ENCODE measurements at places on chromosomes 4 and X. TPM values are rescaled to one million over a fixed set of nuclear protein-coding genes. Genes with fewer than 3 reads are reported as not detected.
A peak's percentile ranks its signal among the peaks of the same experiment; 100 is the strongest.

DNA sequence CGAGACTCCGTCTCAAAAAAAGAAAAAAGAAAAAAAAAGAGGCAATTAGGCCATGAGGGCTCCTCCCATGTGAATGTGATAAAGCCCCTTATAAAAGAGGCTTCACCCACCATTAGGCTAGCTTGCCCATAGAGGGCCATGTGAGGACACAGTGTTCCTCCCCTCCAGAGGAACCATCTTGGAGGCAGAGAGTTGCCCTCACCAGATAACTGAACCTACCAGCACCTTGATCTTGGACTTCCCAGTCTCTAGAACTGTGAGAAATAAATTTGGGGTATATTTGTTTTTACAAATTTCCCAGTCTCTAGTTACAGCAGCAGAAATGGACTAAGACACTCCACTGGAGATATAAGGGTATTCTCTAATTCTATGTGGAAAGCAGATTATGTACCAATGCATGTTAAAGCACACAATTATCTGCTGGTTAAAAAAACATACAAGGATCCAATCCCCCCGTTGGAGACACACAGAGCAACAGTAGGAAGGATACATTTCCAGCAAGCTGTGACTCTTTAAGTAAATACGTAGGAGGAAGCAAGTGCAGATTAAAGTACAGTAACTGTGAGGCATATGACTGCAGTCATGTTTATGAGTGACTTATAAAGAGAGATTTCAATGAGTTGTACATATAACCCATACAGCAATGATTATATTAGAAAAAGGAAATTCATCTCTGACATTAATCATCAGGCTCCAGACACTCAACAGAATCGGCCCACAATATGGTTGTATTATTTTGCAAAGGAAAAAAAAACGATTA is 21.4 kb downstream of the SH3RF1 start:
- peak; percentile 46 for DNase-seq

- DNase-seq = no peak
Observed at GRCh38 chr4:102356562-102357202, 11.4 kb upstream of the SLC39A8 start.

DNA sequence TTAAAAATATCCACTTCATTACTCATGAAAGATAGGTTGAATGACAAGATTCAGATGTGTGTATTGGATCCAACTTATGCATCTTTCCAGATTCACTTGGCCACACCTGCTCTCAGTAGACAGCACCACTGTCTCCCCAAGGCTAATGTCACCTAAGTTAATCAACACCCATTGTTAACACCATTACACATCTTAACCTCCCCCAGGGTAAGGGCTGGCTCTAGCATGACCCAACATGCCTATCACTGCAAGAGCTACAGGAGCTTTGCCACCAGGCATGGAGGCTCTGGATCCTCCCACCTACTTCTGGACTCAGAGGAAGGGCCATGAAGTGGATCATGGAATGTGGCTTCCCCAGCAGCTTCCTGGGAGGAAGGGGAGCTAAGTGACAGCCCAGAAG is 32.8 kb upstream of the LSM6 start:
- DNase-seq = no peak

DNA sequence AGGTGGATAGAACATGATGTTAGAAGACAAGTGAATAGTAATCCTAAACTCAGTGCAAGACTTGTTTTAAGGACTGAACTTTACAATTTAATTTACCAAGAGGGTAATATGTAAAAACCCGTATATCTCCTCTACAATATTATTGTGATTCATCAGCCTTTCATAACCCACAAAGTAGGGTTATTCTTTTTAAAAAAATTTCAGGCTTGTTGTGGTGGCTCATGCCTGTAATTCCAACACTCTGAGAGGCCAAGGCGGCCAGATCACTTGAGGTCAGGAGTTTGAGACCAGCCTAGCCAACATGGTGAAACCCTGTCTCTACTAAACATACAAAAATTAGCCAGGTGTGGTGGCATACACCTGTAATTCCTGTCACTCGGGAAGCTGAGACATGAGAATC is 7.2 kb downstream of the IBSP start:
- DNase-seq = peak; percentile 72

DNA sequence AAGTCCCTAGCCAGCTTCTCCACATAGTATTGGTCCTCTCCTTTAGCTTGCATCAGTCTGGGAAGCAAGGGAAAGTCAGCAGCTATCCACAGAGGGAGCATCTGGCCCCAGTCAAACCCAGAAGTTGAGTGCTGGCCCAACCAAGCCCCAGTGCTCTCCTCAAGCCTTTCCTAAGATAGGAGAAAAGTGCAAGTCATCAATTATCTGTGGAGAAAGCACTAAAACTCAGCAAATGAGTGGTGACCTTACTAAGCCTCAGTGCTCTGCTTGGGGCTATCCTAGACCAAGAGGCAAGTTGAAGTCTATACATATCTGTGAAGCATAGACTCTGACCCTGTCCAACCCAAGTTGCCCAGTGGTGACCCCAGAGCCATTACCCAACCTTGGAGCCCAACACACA is 28.5 kb upstream of the MAGEE1 start:
- DNase-seq = no peak

The TLR7 gene
- not detected for total RNA-seq

DNA sequence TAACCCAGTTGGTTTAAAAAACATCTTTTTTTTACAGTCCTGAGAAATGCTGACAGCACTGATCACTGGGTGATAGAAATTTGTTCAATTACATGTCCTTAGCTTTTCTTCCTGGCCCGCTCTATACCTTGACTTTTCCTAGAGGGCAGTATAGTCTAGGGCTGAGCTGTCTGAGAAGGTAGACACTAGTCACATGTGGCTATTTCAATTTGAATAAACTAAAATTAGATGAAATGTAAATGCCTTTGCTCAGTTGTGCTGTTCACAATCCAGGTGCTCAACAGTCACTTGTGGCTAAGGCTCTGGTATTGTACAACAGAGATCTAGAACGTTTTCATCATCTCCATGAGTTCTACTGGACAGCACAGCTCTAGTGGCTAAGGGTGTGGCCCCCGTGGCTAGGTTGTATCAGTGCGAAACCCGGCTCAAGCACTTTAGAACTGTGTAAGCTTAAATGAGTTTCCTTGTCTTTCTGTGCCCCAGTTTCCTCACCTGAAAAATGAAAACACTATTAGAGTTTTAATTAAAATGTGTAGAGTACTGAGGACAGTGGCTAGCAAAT is 111.6 kb upstream of the WDR17 start:
- no peak for DNase-seq

- no peak for DNase-seq
Observed at GRCh38 chrX:19772822-19773628, 114.4 kb downstream of the SH3KBP1 start.

- DNase-seq = no peak
Observed at GRCh38 chr4:94711635-94712034, 46.1 kb upstream of the BMPR1B start.

DNA sequence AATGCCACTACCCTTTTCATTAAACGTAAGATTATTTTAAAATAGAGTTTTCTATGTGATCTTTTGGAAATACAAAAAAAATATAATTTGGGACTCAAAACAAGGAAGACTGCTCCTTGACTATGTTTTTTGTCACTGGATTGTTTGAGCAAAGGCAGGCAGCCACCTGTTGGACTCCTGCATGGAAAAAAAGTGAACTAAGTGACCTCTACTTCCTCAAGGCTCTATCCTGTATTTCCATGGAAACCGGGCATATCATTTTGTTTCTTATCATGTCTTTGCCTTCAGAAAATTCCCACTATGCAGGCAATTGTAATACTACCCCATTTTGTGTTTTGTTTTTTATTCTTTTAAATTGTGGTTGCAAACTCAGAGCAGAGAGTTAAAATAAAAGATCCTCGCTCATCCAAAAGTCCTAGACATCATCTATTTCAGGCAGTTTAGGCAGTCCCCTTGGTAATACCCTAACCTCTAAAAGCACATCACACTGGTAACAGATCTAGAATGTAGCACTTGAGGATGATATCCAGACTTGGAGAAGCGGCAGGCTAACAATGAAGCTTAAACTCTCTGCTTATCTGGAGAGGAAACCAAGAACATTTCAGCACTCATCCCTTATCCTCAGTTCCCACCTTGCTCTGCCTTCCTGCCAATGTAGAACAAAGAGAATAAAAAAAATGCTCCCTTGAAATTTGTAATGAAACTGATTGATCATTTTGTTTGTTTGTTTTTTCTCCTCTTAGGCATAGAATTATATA is 165.7 kb downstream of the BANK1 start:
- no peak for DNase-seq

DNA sequence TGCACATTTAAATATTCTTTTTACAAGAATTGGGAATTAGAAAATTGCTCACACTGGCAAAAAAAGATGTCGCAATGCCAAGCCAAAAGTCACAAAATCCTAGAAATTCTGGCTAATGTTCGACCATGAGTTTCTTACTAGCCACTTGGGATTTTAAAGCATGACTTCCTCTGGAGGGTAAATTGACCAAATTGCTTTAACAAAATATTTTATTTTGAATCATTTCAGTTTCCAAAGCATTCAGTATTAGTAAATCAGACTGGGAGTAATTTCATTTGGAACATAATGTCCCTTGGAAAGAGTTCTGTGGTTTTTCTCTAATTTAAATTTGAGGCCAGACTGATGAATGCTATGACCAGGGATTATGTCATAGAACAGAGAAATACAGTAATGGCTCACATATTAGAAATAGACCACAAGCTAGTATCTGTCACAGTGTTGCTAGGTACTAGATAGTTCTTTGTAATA is 7.6 kb upstream of the CXCL5 start:
- no peak for DNase-seq

The AMTN gene
- not detected for total RNA-seq

The TAF7L gene
- total RNA-seq = 0.26 TPM

DNA sequence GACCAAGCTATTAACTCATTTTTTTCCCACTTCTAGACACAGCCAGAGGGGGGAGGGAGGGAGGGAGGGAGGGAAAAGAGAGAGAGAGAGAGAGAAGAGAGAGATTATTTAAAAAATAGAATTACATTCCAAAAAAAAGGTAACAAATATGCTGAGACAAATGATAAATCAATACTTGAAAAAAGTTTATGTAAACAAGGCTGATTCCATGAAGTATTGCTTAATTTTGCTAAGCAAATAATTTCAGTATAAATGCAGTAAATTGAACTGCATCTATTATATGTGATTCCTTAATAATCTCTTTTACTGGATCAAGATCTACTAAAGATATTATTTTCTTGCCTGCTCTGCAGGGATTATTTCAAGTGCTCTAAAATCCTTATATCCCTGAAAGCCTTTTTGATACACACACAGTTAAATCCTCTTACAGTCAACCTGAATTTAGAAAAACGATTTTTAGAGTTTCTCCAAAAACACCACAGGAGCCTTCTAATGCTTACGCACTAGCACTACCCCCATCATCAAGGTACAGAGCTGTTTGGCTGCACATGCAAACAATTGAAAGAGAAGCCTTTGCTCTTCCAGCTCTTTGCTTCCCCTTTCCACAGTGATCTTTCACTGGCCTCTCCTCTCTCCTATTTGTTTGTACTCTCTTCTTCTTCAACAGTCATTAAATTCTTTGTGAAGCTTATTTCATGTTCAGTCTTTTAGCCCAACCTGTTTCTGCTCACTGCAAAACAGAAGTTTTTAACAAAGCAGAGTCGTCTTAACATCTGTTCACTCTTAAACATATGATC is 426.3 kb upstream of the FAM241A start:
- DNase-seq = no peak

The ZNF630 gene
- 0.46 TPM for total RNA-seq

DNA sequence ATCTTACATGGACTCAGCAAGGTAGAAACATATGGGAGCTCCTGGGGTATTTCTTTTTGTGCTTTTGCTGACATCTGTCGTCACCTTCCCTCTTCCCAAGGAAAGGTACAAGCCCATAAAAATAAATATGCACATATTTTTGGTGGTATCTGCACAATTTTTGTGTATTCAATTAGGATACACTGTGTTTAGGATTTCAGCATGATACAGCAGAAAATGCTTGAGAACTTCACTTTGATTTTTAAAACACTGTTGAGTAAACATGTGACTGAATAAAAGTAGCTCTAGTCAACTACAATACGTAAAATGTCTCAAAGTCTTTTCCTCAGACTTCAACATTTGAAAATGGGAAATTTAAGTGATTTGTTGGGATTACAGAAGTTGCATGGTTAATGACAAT is 99.4 kb upstream of the SPANXC start:
- no peak for DNase-seq

The HAUS3 gene
- 7.6 TPM for total RNA-seq

DNA sequence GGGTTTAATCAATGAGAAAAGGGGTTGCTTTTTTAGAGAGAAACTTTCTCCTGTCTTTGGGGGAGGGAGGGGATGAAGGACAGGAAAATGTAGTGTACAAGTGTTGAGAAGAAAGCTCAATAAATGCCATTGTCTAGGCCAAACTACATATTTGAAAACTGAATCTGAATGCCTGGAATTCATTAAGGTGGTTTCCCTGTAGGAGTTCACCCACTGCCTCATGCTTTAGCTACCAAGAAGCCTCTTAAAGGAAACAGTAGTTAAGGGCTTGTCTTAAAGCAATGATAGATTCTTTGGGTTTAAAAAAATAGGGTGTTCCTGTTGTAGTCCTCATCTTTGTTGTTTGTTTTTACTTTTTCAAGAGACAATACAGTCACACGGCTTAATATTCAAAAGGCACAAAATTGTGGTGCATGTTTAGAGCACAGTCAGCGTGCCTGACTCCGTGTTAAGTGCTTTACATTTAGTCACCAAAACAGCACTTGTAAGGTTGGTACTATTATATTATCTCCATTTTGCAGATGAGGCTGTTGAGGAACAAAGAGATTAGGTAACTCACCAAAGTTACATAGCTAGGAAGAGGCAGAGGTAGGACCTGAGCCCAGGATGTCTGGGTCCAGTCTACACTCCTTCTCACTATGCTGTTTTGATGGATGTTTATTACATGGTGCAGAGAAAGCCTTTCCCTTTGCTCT is 46.0 kb downstream of the FNIP2 start:
- DNase-seq = peak; percentile 60

GRCh38 chr4:36099509-36099908 is 144.8 kb downstream of the ARAP2 start:
- no peak for DNase-seq

The CDKL5 gene
- 5.4 TPM for total RNA-seq

The MAGEA9B gene
- not detected for total RNA-seq

DNA sequence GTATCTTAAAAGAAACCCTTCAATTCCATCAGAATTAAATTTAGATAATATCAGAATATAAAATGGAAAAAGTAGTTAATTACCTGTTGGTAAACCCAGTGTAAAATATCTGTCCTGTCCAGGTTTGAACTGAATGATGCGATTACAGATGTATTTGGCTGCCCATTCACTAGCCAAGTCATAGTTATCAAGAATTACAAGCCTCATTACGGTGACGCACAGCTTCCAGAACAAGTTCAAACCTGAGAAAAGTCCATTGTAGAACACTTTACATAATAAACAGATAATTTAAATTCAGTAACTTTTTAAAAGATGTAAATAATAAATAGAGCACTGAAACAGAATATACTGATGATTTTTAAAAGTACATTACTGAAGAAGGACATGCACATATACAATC is 4.4 kb downstream of the GNPDA2 start:
- no peak for DNase-seq

Data from HFFc6 (cell line).